ENCODE measurements at places on chromosomes 6 and 20. TPM values are rescaled to one million over a fixed set of nuclear protein-coding genes. Genes with fewer than 3 reads are reported as not detected.

GRCh38 chr6:98516866-98517265, 317.5 kb upstream of the POU3F2 start:
- H3K27me3 ChIP-seq, result no peaks in the 10 kb centered on the region
- no peak overlapping the region for H3K27ac ChIP-seq
- H3K36me3 ChIP-seq, result no peaks in the 10 kb centered on the region
- no peaks in the 10 kb centered on the region for H3K4me1 ChIP-seq
- DNase-seq, result no peak
- no peak overlapping the region for H3K4me3 ChIP-seq

GRCh38 chr20:4694076-4694475, 27.6 kb upstream of the PRND start:
- peaks cover 7% of the 10 kb centered on the region for H3K36me3 ChIP-seq
- no peaks in the 10 kb centered on the region for H3K27me3 ChIP-seq
- no peak overlapping the region for H3K27ac ChIP-seq
- peaks cover 59% of the 10 kb centered on the region for H3K4me1 ChIP-seq
- DNase-seq, result no peak

DNA sequence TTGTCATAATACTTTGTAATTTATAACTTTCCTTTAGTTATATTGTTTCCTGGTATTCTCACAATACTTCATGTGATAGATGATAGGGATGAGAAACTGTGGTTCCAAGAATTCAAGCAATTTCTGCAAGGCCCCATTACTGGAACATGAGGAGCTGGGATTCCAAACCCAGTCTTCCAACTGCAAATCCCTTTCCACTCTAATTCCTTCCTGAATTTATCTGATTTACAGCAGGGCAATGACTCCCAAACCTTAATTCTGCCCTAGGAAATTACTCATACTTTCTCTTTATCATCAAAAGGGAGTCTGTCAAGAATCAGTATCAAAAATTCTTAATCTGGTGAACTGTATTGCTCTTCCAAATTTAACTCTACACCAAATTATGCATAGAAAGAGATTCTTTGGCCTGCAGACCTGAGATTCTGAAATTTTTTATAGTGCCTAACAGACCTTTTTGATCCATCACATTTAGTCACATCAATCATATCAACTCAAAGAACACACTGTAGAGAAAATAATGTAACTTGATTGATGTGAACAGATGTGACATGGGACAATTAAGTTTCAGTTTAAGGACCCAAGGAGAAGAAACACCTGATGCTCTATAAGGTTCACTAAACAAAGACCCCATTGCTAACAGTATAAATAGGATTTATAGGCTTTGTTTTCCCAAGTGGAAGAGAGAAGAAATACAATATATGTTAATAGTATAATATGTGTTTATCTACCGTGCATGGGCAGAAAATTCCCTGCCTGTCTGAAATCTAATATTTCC, 41.5 kb upstream of the GJA1 start:
- H3K4me1 ChIP-seq, result peaks cover 3% of the 10 kb centered on the region
- H3K4me3 ChIP-seq, result no peak overlapping the region
- no peaks in the 10 kb centered on the region for H3K36me3 ChIP-seq

DNA sequence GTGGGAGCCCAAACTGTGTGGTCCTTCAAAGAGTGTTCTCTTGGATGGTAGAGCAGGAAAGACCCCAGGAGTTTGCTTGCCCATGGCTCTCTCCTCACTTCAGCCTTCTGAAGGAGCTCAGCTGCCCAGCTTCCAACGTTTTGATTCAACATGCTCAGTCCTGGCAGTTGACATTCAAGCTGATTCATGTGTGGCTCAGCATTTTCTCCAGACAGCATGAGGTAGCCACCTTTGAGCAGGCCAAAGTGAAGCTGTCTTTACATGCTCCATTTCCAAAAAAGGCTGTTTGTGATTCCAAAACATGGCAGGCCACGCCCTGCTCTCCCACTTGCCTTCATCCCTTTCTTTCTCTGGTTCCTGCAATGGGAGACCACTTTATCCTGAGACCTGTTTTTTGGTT, 280.2 kb downstream of the TBC1D7 start:
- no peaks in the 10 kb centered on the region for H3K4me1 ChIP-seq
- no peaks in the 10 kb centered on the region for H3K36me3 ChIP-seq
- H3K27ac ChIP-seq, result no peak overlapping the region

GHRH gene
- total RNA-seq, result not detected

LY86 gene
- total RNA-seq, result 2.2 TPM

SMLR1 gene
- total RNA-seq, result not detected

DNA sequence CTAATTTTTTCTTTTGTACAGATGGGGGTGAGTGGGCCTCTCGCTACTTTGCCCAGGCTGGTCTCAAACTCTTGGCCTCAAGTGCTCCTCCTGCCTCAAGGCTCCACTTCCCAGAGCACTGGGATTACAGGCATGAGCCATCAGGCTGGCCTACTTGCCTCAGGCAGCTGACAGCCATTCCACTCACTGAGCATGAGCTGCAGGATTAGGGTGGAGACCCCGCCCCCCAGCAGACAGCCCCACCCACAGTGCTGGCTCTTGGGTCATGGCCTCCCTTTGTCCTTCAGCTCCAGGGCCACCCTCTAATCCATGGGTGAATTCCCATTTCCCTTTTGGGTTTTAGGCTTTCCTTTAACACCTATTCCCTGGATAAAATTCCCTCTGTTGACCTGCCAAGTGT, 82.1 kb downstream of the BFSP1 start:
- H3K27ac ChIP-seq, result no peak overlapping the region
- no peaks in the 10 kb centered on the region for H3K4me1 ChIP-seq
- peaks cover 33% of the 10 kb centered on the region for H3K27me3 ChIP-seq
- DNase-seq, result no peak
- no peak overlapping the region for H3K4me3 ChIP-seq

- H3K36me3 ChIP-seq, result no peaks in the 10 kb centered on the region
- no peak overlapping the region for H3K27ac ChIP-seq
- no peaks in the 10 kb centered on the region for H3K27me3 ChIP-seq
- no peak for DNase-seq
These were observed 327.5 kb upstream of the EPHA7 start for GRCh38 chr6:93746892-93747291.

TBP gene
- 32.7 TPM for total RNA-seq

GRCh38 chr20:1844325-1845162, 50.7 kb upstream of the SIRPA start:
- H3K36me3 ChIP-seq, result peaks cover 15% of the 10 kb centered on the region
- peak; percentile 2 for DNase-seq
- H3K4me3 ChIP-seq, result no peak overlapping the region
- peaks cover 27% of the 10 kb centered on the region for H3K4me1 ChIP-seq
- no peak overlapping the region for H3K27ac ChIP-seq

GRCh38 chr6:160455081-160455480, 106.9 kb downstream of the SLC22A3 start:
- no peak for DNase-seq
- H3K4me3 ChIP-seq, result no peak overlapping the region
- no peaks in the 10 kb centered on the region for H3K36me3 ChIP-seq
- H3K27ac ChIP-seq, result no peak overlapping the region

GRCh38 chr6:105330364-105330763, 72.5 kb downstream of the PREP start:
- H3K27ac ChIP-seq, result peak overlapping the region; percentile 52
- no peak overlapping the region for H3K4me3 ChIP-seq
- H3K27me3 ChIP-seq, result no peaks in the 10 kb centered on the region
- H3K4me1 ChIP-seq, result peaks cover 9% of the 10 kb centered on the region
- DNase-seq, result no peak

C20orf204 gene
- 5.6 TPM for total RNA-seq

DNA sequence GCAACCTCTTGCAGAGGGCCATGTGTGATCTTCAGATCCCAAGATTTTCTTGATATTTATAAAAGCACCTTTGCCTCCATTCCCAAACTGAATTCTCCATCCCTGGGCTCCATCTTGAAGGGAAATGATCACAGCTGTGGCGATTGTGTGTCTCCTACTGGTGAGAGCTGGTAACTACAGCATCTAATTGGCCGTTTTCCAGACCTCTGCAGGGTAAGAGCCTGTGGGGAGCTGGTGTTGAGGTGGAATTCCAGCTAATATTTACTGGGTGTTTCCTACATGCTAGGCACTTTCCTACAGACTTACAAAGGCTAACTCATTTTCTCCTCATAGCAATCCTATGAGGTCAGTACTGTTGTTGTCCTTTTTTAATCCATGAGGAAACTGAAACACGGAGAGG, 59.2 kb upstream of the FNDC1 start:
- no peaks in the 10 kb centered on the region for H3K36me3 ChIP-seq
- H3K27me3 ChIP-seq, result no peaks in the 10 kb centered on the region
- peaks cover 52% of the 10 kb centered on the region for H3K4me1 ChIP-seq
- H3K4me3 ChIP-seq, result no peak overlapping the region
- H3K27ac ChIP-seq, result peak overlapping the region; percentile 62
- peak; percentile 21 for DNase-seq

- peaks cover 6% of the 10 kb centered on the region for H3K4me1 ChIP-seq
- no peak overlapping the region for H3K27ac ChIP-seq
- no peak for DNase-seq
- no peak overlapping the region for H3K4me3 ChIP-seq
These were observed 37.1 kb downstream of the GPR6 start for GRCh38 chr6:110015206-110015605.

DNA sequence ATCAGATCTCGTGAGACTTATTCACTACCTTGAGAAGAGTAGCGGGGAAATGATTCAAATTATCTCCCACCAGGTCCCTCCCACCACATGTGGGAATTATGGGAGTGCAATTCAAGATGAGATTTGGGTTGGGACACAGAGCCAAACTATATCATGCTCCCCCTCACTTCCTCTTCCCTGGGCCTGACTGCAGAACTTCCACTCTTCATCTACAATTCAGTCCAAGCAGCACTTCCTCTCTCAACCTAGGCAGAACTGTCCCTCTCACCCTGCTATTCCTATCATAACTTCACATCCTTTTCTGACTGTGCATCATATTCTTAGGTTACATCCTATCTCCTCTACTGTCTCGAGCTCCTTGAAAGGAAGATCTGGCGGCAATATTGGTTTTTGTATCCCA, 184.0 kb upstream of the HDDC2 start:
- H3K27ac ChIP-seq, result no peak overlapping the region
- peaks cover 11% of the 10 kb centered on the region for H3K27me3 ChIP-seq
- H3K4me3 ChIP-seq, result no peak overlapping the region
- no peaks in the 10 kb centered on the region for H3K36me3 ChIP-seq
- DNase-seq, result no peak
- H3K4me1 ChIP-seq, result no peaks in the 10 kb centered on the region

GRCh38 chr6:32943864-32944649, 3.2 kb upstream of the HLA-DMB start:
- no peaks in the 10 kb centered on the region for H3K36me3 ChIP-seq
- H3K27ac ChIP-seq, result peak overlapping the region; percentile 97
- no peak for DNase-seq
- H3K4me1 ChIP-seq, result peaks cover 67% of the 10 kb centered on the region
- no peaks in the 10 kb centered on the region for H3K27me3 ChIP-seq

DNA sequence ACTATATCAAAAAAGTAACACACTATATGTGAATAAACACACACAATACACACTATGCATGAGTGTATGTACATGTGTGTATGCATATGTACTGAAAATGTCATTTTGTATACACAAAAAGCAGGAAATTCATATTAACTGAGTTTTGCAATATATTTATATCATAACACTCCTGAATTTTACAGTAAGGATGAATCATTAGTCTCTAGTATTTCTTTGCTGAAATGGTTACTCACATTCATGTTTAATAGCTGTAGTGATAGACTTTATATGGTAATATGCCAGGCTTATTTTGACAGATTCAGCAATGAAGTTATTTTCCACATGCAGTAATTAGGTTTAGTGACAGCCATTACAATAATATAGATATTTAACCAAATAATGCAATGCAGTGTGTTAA, 1216.2 kb upstream of the CITED2 start:
- no peak overlapping the region for H3K27ac ChIP-seq
- DNase-seq, result no peak
- no peaks in the 10 kb centered on the region for H3K27me3 ChIP-seq
- H3K4me1 ChIP-seq, result no peaks in the 10 kb centered on the region
- no peaks in the 10 kb centered on the region for H3K36me3 ChIP-seq

DNA sequence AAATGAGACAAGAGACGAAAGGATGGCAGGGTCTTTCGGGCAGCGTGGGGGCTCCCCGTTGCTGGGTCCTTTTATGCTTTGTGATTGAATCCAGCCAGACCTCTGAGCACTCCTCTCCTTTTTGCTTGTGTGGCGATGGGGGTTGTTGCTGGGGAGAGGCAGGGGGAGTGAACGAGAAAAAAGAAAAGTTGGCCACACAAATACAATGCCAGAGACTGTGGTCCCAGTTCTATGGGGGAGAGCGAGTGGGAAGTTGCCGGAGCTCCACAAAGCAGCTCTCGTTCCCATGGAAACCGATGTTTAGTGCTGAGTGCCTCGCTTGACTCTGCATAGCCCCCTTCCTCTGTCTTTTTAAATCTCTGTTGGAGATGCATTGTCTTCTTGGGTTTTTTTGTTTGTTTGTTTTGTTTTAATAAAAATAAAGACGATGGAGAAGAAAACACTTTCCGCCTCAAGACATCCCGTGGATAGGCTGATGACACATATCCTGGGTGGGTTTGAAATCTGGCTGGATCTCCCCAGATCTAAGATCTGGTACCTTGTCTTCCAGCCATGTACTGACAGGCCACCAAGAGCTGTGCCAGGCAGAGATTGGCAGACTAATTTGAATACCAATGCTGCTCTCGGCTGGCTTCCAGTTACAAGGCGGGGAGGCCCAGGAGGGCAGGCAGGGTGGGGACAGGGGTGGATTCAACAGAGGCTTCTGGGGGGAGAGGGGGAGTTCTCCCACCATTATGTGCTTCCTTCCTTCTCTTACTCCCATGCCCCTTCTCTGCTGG, 529.3 kb downstream of the QKI start:
- no peak overlapping the region for H3K4me3 ChIP-seq
- H3K36me3 ChIP-seq, result no peaks in the 10 kb centered on the region
- peaks cover 6% of the 10 kb centered on the region for H3K4me1 ChIP-seq
- H3K27me3 ChIP-seq, result peaks cover 13% of the 10 kb centered on the region

Data from naive thymus-derived CD8-positive, alpha-beta T cell (primary cell).